ENCODE measurements at places on chromosomes 3 and 15. TPM values are rescaled to one million over a fixed set of nuclear protein-coding genes. Genes with fewer than 3 reads are reported as not detected.

Gene HGD
- total RNA-seq: 5.2 TPM

Gene COL6A5
- total RNA-seq: not detected

Gene ACKR2
- not detected for total RNA-seq

Gene ZNF662
- 0.36 TPM for total RNA-seq

Gene CHRD
- 0.18 TPM for total RNA-seq

Gene TMC3
- 0.32 TPM for total RNA-seq

Gene MYRIP
- 0.54 TPM for total RNA-seq

Gene WNT7A
- total RNA-seq: not detected

Gene ADAMTS7
- total RNA-seq: 16.8 TPM

Gene USP13
- total RNA-seq: 5.3 TPM

Gene P2RY12
- not detected for total RNA-seq

Gene C3orf49
- total RNA-seq: not detected

Gene ANKRD34C
- total RNA-seq: not detected

Gene GOLGA8G
- not detected for total RNA-seq

Gene KBTBD12
- total RNA-seq: not detected

Gene CNTN6
- not detected for total RNA-seq

Gene NEDD4
- total RNA-seq: 25.5 TPM

Gene EPB42
- not detected for total RNA-seq

Gene THUMPD3
- 10.3 TPM for total RNA-seq
